Stimulated activated CD8-positive, alpha-beta memory T cell treated with anti-CD3 and anti-CD28 coated beads, Interleukin-7, amount 100 ng/mL, for 24 hours (primary cell): ENCODE measurements at places on chromosomes 1 and 21.
A peak's percentile ranks its signal among the peaks of the same experiment; 100 is the strongest.

DNA sequence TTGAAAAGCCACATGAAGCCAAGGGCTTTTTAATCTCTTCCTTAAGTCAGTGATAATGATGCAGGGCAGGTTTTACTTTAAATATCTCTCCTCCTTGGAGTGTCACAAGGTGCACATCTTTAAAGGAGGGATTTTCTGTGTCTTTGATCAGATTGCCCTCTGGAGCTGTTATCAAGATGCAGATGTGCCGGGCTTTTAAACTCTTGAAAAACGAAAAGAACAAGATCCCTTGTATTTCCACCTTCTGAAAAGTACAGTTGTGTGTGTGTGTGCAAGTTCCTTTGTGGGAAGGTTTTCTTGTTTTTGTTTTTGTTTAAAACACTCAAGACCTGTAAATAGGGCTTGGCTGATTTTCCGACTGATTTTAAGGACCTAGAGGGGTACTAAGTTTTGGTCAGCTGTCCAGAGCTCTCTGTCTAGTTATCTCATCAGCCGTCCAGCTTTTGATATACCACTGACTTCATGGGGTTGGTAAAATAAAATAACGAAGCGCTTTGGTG, 1.6 kb downstream of the MARK1 start:
- DNase-seq = no peak

DNA sequence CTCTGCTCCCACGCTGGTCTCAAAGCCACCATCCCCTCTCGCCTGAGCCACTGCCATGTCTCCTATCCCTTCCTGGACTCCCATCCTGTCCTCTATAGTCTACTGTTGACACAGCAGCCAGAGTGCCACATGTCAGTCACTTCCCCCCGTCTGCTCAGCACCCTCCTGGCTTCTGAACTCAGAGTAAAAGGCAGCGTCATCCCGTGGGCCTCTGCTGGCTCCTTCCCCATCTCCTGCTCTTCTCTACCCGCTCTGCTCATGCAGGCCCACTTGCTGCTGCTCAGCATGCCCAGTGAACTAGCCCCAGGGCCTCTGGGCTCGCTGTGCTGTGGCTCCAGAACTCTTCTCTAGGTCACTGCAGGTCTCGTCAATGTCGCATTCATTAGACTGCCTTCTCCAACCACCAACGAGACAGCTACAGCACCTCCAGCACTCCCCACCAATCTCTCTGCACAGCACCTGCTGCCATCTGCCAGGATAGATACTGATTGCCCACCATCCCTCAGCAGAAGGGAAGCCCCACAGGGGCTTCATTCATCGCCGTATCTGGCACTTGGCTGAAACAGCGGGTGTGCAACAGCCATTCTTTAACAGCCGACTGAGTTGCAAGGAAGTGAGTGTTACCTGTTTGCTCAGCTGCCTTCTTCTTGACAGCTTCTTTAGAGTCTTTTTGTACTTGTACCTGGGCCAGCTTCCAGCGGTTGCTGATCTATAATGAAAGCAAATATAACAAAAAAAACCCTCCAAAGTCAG, 11.8 kb upstream of the SRM start:
- DNase-seq = no peak

DNA sequence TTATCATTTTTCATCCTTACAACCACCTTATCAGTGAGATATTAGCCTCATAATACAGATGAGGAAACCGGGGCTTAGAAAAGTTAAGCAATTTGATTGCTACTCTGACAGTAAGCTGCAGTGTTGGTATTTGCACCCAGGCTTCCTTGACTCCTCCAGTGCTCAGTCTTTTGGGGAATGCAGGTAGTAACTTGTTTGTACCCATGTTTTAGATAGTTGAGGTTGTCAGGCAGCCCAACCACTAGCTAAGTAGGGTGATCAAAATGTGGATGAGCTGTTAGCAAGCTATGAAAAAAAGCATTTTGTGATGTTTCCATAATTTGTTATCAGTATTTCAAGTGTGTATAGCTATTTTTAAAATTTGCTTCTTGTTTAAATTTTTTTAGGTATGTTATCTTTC, 80.8 kb downstream of the SASS6 start:
- DNase-seq = no peak

DNA sequence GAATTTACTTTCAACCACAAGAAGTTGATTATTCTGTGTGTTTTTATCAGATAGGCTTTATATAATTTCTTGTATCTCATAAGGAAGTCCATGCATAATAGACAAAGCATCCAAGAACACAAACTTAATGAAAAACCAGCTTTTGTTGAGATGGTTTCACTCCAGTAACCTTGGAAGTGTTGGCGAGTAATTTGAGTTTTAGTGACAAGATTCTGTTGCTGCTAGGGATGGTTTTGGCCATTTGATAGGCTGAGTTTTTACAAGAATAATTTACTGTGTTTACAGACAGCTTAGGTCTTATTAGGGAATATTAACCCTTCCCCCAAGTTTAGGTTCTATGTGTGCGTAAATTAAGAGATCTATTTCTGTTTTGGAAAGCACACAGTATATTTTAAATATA, 513.6 kb downstream of the USP25 start:
- no peak for DNase-seq

DNA sequence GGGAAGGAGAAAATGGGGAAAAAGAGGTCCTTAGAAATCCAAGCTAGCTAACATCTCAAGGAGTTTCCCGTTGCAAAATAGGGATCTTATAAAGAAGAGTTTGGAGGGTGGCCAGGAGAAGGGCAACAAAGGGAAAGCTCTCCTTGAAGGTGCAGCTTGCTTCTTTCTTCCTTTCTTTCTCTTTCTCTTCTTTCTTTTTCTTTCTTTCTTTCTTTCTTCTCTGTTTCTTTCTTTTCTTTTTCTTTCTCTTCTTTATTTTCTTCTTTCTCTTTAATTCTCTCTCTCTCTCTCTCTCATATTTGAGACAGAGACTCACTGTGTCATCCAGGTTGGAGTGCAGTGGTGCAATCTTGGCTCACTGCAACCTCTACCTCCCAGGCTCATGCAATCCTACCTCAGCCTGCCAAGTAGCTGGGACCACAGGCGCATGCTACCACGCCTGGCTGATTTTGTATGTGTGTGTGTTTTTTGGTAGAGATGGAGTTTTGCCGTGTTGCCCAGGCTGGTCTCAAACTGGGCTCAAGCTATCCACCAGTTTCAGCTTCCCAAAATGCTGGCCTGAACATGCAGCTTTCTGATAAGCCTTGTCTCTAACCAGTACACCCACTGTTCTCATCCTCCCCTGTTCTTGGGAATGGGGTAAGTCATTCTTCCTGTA, 44.4 kb downstream of the RNF11 start:
- no peak for DNase-seq

DNA sequence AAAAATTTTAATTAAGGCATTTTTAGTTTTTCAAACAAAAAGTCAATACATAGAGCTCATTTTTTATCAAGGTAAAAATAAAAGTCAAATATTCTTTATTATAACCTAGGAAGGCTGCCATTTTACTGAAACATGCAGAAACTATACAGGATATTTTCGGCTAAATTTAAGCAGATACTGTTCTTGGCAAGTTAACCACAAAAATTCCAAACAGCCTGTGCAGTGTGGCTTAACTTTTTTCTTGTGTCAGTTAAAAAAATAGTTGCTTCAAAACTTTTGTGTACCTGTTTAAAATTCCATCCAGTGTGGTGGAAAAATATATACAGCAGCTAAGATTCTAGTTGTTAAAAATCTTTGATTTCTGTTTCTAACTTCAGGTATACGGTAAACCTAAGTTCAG, 135.0 kb downstream of the ATP5PO start:
- no peak for DNase-seq

- DNase-seq = no peak
These were observed 82.1 kb upstream of the ARHGEF16 start for GRCh38 chr1:3372317-3372716.

DNA sequence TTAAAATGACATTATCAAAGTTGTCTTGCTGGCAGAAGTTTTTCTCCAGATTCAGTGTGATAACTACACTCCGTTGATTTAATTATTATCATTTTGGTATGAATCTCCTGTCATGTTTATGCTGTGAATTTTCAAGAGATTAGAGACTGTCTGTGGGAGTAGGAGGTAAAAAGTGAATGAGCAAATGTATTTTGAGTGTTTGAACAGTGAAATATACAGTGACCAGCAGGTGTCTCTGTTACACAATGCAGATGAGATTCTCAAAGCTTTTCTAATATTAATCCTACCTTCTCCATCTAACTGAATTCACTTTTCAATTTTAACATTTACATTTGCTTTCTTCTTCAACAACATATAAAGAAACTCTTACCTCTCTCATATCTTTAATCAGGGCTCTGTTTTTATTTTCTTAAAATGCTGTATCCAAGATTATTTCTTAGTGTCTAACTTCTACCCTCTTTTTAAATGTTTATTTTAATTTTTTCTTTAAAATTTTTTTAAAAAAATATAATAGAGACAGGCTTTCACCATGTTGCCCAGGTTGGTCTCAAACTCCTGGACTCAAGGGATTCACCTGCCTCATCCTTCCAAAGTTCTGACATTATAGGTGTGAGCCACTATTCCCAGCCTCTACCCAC, 20.9 kb upstream of the HSPA13 start:
- no peak for DNase-seq

GRCh38 chr1:38527373-38527966, 332.1 kb downstream of the RRAGC start:
- DNase-seq = peak; percentile 29

- no peak for DNase-seq
These were observed at the start of gene ASTN1 for GRCh38 chr1:177164380-177165068. Gene ASTN1, minus strand, starts transcription at chr1:177164712. Its CDS starts 36 bp downstream, at chr1:177164676.

DNA sequence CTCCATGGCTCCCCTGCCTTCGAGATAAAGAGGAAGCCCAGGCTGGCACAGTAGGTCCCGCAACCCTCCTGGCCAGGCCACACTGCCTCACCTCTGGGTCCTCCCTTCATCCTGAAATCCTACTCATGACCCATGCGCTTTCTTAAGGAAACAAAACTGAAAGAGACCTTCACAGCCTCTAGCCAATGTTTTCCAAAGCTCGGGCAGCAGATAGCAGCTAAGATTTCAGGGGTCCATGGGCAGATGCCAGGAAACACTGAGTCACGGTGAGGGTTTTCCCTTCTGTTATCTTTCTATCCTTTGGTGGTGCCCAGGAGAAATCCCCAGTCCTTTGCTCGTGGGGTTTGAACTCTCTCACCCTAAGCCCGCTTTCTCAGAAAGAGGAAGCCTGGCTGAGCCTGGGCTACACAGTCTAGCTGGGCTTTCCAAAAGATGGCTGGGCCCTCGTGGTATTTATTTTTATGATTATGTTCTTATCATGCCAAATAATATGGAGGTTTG, 26.6 kb downstream of the TTC39A start:
- DNase-seq = no peak

- DNase-seq = no peak
These were observed 348.7 kb upstream of the NR5A2 start for GRCh38 chr1:199678771-199679170.

DNA sequence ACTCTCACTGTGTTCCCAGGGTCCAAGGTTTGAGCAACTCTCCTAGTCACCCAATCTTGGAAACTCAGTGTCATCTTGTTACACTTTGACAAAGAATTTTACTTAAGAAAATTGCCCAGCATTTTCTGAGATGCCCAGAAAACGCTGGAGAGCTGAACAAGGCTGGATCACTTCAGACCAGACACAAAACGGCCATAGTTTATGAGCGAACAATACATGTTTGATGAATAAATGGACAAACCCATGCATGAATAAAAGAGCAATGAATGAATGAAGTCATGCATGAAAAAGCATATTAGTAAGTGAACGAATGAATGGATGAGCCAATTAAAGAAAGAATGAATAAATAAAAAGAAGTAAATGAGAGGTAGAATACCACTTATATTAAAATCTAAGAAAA, 103.8 kb downstream of the MATN1 start:
- no peak for DNase-seq

- DNase-seq = no peak
These were observed 10.1 kb upstream of the LRRC38 start for GRCh38 chr1:13523780-13524477.

GRCh38 chr1:44059212-44059611, 27.9 kb upstream of the SLC6A9 start:
- DNase-seq = no peak

DNA sequence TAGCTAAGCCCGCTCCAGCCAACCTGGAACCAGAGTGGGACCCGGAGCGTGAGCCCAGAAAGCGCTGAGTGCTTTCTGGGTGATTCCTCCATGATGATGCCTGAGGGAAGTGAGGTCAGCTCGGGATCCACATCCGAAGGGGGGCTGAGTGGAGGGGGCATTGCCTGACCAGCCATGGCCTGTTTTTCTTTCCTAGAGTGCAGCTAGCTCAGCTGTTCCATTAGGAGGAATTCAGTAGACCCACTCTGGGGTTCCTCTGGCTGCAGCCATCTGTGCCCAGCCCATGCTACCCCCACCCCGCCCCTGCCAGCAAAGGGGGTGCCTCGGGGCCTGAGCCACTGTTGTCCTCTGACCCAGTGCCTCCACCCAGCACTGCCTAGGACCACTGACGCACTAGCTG, 9.6 kb upstream of the SLC25A34 start:
- DNase-seq = no peak

GRCh38 chr1:65039066-65039465, 72.7 kb upstream of the JAK1 start:
- DNase-seq = no peak

GRCh38 chr1:7281821-7282220, 489.3 kb upstream of the VAMP3 start:
- DNase-seq = no peak

- DNase-seq = no peak
These were observed 5.9 kb upstream of the TNFSF4 start for GRCh38 chr1:173212952-173213491.

DNA sequence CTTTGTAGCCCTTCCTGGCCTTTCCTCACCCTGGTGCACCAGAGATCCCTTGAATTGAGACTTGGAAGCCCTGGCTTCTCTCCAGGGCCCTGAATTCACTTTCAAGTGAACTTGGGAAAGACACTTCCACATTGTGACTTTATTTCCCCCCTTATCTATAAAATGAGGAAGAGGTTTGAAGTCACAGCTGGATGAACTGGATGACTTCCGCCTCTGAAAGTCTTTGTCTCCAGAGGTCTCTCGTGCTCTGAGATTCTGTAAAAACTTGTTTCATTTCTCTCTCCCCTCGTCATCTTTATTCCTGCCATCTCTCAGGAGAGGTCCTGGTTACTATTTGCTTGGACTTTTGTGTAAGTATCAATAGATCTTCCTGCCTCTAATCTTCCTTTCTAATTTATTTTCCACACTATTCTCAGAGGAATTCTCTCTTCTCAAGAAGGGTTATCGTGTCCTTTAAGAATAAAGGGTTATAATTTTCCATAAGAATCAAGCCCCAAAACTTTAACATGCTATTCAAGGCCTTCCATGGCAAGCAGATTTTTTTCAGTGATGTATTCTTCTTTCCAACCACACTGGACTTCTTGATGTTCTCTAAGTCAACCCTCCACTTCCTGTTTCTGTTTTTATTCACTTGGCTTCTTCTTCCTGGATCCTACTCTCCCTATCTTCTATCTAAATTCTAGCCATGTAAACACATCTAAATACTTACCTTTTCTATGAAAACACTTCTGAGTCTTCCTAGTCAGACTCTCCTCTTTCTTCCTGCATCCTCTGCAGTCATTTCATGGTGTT, 6.5 kb upstream of the RPTN start:
- no peak for DNase-seq

GRCh38 chr1:47178654-47179016, 11.2 kb downstream of the PDZK1IP1 start:
- DNase-seq = no peak

- no peak for DNase-seq
These were observed 51.3 kb downstream of the TEX35 start for GRCh38 chr1:178564086-178564782.
